D721Med (cell line): ENCODE measurements at places on chromosomes 3 and 15.

GRCh38 chr3:185630182-185630622 is 44.1 kb downstream of the SENP2 start:
- no peak for DNase-seq

DNA sequence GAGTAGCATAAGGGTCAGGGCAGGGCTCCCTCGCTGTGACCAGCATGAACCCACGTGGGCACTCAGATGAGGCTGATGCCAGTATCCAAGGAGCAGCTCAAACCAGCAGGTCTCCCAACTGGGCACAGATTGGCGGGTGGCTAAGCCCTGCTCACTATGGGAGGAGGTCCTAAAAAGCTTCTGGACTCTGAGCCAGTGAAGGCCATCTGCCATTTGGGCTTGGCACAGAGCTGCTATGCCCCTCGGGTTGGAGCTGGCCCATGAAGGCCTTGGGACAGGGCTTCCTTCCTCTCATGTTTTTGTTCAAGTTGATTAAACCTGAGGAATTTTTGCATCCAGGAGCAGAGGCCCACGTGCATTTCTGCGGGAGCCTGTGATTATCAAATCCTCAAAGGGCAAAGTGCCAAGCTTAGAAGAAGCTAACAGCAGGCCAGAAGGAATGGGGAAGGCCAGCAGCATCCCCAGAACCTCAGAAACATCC is 4.3 kb upstream of the STRA6 start:
- no peak for DNase-seq

GRCh38 chr3:24521420-24522145 is 26.9 kb upstream of the THRB start:
- DNase-seq, result no peak

GRCh38 chr3:143081844-143082778 is 37.5 kb upstream of the CHST2 start:
- DNase-seq, result no peak

DNA sequence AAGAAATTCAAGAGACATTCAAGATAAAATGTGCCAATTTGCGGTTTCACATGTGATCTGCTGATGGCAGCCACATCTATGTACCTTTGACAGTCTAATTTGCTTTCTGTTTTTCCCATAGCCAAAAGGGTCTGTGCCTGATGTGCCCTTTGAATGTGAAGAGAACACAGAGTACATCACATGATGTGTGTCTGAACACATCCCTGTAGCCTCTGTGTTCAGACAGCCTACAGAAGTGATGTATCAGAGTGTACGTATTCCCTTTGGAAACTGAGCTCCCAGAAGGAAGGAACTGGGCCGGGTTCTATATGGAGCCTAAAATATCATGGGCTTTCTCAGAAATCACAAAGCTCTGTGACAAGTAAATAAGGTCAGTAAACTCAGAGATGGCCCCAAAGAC is 52.4 kb downstream of the BOC start:
- no peak for DNase-seq

DNA sequence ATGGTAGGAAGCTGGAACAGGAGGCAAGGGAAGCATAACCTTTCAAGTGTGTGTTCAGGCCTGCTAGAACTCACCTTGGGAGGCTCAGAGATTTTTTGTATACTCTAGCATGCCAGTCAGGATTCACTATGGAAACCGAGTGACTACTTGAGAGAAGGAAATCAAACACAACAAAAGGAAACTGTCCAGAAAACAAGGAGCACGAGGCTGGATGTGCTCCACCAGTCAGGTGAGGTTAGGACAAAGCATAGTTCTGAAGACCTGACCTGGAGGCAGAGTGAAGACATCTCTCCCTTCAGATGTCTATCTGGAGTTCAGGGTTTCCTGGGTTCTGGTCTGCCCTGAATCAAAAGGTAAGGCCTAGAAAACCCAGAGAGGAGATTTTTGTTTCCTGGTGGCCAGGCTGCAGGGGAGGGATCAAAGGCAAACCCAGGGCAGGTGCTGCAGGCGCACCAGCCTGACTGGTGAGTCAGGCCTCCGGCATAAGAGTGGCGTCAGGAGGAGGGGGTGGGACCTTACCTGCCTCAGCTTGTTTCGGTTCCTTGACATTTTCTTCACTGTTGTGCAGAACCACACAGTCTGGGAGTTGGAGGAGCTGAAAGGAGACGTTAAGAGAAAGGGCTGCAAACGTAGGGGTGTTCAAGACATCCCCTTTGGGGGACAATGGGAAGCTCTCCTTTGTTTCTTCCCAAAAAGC is 52.2 kb upstream of the OSBPL11 start:
- DNase-seq, result no peak

GRCh38 chr15:74722591-74722990 is 2.7 kb downstream of the CYP1A1 start:
- DNase-seq, result no peak

- DNase-seq, result no peak
These were observed 10.9 kb downstream of the TTLL3 start for GRCh38 chr3:9820946-9821345.

DNA sequence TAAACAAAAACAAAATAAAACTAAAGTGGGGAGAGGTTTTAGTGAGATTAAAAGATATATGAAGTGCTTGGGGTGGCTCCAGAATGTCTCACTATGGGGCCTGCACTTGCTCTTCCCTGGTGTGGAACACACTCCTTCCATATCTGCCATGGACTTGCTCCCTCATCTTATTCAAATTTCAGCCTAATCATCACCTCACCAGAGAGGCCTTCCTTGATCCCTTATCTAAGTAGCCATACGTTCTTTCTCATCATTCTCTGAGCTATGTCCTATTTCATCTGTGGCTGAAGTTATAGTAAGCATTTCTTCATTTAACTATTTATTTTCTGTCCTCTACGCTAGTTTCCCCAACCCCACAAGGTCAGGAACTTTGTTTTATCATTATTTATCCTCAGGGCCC is 511.7 kb downstream of the NTRK3 start:
- DNase-seq, result no peak

GRCh38 chr15:41486286-41486685 is 7.4 kb upstream of the ITPKA start:
- DNase-seq, result no peak

DNA sequence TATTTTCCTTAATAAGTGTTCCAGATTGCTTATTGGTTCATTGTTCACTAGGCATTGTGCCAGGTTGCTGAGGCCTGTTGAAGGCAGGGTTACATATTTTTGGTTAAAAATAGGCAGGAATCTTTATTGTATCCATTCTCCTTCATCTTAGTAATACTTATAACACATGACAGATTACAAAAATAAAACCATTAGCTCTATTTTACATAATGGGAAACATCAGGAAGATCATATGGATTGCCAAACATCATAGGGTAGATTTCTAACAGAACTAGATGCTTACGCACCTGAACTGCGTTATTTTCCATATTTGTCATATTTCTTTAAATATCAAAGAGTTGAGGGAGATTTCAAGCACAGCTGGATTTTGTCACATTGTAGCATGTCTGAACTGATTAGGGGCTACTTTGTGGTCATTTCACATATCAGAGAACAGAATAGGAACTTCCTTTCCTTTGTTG is 462.9 kb upstream of the SGO1 start:
- no peak for DNase-seq

- no peak for DNase-seq
These were observed 32.4 kb downstream of the ADAMTS17 start for GRCh38 chr15:100309109-100310040.

DNA sequence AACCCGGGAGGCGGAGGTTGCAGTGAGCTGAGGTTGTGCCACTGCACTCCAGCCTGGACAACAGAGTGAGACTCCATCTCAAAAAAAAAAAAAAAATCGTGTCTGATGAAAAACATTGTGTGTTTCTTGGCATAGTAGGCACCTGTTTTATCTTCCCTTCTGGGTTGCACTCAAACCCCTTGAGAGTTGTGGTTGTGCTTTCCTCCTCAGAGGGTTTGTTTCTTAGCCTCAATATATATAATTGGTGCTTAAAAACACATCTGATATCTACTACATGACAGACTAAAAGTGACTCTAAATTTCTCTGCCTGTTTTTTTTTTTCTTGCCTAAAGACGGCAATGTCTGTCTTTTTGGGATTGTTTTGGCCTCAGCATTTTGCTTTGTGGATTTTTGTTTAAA is 7.6 kb downstream of the NR1D2 start:
- DNase-seq, result no peak

DNA sequence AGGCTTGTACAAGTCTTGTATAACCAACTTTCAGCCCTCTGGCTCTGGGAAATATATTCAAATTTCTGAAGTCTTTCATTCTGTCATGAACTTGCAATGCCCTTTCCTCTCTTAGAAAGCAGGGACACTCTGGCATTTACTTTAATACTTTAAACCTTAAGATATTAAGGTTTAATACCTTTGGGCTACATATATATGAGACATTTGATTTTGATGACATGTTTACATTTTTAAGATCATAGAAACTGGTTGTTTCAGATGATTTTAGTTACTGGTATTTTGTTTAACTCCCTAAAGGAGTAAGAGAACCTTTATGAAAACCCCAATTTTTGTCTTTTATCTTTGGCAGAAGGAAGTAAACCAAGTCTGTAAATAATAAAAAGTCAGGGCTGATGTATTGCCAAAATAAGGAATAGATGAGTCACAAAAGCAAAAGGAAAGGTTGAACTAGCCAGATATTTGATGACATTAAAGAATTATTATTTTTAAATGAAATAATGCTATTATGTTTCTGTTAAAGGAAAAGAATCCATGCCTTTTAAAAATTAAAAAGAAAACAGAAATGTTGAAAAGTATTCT is 579.0 kb upstream of the CBLB start:
- no peak for DNase-seq

DNA sequence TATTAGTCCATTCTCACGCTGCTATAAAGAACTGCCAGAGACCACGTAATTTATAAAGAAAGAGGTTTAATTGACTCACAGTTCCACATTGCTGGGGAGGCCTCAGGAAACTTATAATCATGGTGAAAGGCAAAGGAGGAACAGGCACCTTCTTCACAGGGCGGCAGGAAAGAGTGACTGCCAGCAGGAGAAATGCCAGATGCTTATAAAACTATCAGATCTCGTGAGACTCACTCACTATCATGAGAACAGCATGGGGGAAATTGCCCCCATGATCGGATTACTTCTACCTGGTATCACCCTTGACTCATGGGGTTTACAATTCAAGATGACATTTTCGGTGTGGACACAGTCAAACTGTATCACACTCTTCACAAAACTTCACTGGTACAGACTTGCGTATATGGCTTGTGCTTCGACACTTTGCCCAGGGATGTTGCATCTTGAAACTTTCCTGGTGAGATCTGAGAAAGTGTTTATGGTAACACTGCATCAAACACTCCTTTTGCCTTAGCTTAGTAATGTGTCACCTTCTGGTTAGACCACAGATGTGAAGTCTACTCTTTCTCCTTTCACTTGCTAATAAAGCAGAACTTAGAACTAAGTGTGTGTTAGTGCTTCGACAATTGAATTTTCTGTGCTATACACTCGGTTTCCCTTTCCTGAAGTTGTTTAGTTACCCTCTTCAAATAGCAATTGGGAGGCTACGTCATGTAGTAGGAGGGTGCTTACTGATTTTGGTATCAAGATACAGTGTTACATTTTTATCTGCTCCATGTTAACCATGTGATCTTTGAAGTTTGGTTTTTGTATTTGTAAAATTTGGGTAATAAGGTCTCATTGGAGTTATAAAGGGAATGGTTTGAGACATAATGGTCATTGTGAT is 185.7 kb downstream of the LPP start:
- no peak for DNase-seq

DNA sequence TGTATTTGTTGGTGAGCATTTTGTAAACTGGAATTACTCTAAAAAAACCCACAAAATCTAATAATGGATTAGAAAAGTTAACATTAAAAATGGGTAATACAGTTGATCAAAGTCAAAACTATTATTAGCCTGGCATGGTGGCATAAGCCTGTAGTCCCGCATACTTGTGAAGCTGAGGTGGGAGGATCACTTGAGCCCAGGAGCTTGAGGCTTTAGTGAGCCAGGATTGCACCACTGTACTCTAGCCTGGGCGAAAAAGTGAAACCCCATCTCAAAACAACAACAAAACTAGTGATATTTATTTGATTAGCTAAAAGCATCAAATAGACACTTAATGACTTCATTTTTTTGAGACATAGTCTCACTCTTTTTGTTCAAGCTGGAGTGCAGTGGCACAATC is 3.6 kb downstream of the SNX1 start:
- no peak for DNase-seq

DNA sequence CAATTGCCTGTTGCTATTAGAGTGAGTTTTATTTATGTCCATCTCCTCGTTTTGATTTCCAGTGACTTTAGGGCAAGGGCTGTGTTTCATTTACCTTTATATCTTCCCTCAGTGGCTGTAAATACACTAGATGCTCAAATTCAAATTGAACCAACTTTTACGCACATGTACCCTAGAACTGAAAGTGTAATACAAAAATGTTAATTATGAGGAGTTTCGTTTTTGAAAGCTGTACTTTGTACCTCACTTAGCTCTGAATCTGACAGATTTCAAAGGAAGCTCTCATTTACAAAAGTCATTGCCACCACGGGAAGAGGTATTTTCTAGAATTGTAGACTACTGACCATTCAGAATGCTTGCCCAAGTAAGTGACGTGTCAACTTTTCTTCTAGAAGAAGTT is 264.4 kb downstream of the MECOM start:
- DNase-seq, result no peak

DNA sequence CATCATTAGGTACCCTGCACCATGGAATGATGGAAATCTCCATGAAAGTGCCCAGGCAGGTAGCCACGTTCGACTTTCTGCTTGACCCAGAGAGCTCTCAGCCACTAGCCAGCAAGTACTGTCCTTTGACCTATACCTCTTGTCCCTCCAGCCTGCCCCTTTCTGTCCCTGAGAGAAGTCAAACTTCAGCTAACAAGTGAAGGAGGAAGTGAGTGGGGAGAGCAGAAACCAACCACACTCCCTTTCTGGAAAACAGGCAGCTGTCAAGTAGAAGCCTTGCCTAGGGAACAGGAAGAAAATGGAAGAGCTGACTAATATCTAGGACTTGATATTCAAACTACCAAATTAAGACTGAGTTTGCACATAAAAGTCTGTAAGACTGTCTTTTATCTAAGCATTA is 30.3 kb upstream of the FSTL1 start:
- no peak for DNase-seq

DNA sequence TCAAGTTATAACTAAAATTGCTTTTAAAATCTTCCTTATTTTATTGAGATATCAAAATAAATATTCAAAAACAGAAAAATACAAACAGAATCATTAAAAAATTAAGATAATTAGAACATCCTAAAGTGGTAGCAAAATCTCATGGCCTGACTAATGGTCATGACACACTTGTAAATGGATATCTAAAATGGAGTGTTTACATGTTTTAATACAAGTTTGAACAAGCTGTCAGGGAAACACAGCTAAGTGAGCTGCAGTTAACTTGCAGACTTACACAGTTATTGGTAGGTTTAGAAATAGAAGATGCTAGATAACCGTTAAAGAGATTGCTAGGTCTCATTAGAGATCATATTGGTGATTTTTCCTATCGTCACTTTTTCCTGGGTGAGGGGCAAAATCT is 242.3 kb downstream of the LPP start:
- DNase-seq, result no peak

DNA sequence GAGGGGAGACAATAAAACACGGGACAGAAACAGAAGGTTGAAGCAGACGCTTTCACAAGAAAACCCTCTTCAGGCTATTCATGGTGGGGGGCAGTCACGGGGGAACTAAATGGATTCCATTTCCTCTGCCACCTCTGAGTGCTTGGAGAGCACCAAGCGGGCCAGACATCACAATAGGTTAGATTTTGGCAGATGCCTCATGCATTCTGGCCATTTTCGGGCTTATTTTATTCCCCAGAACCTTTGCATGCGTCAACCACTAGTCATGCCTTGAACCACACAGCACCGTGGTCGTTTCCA is 82.2 kb downstream of the RORA start:
- DNase-seq, result no peak

GRCh38 chr15:68441045-68441743 is 9.2 kb upstream of the ITGA11 start:
- DNase-seq, result no peak
